RWPE1 (cell line): ENCODE measurements at places on chromosomes 13 and 19.

DNA sequence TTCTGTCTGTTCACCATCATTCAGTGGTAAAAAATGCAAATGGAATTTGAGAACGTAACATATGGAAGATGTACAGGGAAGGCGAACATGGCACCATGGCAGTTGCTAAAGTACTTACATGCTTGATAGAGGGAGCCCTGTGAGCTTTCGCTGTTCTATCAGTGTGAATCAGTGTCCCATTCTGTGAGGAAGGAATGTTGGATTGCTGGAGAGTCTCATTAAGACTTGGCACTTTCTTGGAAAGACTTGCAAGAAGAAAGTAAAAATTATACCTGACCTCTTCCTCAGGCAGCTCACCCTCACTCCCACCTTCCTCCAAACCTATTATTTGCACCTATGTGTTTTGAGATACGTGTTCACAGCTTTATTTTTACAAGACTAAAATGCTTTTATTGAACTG, 43.5 kb downstream of the FREM2 start:
- DNase-seq = no peak

GRCh38 chr13:109422161-109422560, 364.2 kb downstream of the IRS2 start:
- DNase-seq = no peak

DNA sequence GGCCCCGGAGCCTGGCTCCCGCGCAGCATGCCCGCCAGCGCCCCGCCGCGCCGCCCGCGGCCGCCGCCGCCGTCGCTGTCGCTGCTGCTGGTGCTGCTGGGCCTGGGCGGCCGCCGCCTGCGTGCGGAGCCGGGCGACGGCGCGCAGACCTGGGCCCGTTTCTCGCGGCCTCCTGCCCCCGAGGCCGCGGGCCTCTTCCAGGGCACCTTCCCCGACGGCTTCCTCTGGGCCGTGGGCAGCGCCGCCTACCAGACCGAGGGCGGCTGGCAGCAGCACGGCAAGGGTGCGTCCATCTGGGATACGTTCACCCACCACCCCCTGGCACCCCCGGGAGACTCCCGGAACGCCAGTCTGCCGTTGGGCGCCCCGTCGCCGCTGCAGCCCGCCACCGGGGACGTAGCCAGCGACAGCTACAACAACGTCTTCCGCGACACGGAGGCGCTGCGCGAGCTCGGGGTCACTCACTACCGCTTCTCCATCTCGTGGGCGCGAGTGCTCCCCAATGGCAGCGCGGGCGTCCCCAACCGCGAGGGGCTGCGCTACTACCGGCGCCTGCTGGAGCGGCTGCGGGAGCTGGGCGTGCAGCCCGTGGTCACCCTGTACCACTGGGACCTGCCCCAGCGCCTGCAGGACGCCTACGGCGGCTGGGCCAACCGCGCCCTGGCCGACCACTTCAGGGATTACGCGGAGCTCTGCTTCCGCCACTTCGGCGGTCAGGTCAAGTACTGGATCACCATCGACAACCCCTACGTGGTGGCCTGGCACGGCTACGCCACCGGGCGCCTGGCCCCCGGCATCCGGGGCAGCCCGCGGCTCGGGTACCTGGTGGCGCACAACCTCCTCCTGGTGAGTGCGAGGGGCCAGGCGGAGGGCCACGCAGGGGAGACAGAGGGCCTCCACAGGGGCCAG, at the start of gene KL:
KL (plus strand) TSS at position 10 of the 909 bp plus-strand sequence; CDS start at position 28, 18 bp downstream.
- no peak for DNase-seq

GRCh38 chr19:10876459-10877240, 5.3 kb downstream of the CARM1 start:
- DNase-seq = no peak

DNA sequence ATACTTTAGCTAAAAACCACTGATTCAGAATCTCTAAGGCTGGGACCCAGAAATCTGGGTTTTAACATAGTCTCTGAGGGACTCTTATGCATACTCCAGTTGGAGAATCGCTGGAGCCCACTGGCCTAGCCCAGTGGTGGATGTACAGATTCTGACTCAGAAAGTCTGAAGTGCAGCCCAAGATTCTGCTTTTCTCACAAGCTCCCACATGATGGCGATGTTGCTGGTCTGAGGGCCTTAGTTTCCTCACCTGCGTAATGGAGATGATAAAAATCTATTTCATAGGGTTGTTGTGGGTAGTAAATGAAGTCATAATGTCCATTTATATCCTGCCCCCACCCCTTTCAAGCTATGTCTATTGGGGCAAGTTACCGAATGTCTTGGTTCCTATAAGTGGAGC, 7.7 kb upstream of the CDADC1 start:
- DNase-seq = peak; percentile 23

DNA sequence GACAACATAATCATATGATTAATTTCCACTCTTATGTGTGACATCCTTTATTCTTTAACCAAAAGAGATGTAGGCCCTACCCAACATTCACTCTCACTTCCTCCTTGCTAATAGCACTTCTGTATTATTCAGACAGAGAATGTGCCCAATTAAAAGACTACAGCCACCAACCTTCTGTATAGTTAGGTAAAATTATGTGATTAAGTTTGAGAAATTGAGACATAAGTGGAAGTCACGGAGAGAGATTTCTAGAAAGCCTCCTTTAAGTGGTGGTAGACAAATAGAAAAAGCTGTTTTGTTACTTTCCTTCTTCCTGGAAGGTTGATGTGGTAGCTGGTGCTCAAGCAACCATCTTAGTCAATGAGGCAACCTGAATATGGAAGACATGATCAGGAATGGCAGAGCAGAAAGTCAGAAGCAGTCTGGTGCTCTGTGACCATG, 14.8 kb downstream of the EPSTI1 start:
- no peak for DNase-seq

DNA sequence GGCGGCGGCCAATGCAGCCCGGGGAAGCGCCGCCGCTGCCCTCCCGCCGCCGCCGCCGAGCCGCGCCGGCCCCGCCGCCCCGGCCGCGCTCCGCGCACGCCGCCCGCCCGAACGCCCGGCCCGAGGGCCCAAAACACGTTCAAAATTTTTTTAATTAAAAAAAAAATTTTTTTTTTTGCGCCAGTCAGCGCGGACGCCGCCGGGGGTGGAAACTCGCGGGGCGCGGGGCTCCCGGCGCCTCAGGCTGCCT, 468 bp downstream of the HMGB1 start:
- DNase-seq = no peak

DNA sequence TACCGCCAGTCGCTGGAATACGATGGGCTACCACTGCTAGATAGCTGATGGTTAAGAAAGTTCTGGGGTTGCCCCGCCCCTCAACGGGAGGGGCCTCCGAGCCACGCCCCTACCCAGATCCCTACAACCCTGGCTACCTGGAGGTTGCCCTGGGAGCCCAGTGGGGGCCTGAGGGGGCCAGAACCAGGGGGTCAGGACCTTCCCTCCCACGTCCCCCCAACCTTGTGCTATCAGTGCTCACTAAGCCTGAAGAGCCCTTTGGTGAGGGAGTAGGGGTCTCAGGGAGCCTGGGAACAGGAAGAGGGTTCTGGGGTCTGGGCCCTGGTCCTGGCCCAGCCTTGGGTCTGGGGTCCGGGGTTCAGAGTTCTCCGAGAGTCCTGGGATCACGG, 8.9 kb downstream of the OCEL1 start:
- peak; percentile 77 for DNase-seq

GRCh38 chr19:35869327-35870123, 1.2 kb downstream of the APLP1 start:
- DNase-seq = peak; percentile 74

GRCh38 chr19:54462047-54462654, 1.4 kb downstream of the LENG9 start:
- no peak for DNase-seq

GRCh38 chr19:8329996-8330395, 8.7 kb downstream of the RPS28 start:
- DNase-seq = no peak

DNA sequence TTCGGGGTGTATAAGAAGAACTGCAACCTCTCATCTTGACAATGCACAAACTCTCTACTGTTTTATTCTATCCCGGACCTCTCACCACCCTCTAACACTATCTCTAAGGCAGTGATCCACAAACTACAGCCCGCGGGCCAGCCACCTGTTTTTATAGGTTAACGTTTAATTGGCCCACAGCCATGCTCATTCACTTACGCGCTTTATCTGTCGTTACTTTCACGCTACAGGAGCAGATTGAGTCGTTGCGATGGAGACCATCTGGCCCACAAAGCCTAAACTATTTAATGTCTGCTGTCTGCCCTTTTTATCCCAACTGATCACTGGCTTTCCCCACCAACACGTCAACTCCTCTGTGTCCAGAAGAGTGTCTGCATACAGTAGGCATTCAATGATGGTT, 158.9 kb downstream of the CACNA1A start:
- DNase-seq = no peak

DNA sequence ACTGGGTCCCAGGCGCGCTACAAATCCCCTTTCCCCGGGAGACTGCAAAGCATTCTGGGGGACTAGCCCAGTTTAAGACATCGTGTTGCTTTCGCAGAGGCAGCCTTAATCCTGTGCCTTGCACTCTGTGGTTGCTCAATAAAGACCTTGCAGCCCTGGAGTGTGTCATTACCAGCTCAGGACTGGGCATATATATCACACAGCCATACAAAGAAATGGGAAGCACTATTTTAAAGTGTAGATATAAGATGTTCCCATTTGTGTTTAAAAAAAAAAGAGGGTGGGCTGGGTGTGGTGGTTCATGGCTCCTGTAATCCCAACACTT, 11.1 kb downstream of the NAPA start:
- DNase-seq = no peak

DNA sequence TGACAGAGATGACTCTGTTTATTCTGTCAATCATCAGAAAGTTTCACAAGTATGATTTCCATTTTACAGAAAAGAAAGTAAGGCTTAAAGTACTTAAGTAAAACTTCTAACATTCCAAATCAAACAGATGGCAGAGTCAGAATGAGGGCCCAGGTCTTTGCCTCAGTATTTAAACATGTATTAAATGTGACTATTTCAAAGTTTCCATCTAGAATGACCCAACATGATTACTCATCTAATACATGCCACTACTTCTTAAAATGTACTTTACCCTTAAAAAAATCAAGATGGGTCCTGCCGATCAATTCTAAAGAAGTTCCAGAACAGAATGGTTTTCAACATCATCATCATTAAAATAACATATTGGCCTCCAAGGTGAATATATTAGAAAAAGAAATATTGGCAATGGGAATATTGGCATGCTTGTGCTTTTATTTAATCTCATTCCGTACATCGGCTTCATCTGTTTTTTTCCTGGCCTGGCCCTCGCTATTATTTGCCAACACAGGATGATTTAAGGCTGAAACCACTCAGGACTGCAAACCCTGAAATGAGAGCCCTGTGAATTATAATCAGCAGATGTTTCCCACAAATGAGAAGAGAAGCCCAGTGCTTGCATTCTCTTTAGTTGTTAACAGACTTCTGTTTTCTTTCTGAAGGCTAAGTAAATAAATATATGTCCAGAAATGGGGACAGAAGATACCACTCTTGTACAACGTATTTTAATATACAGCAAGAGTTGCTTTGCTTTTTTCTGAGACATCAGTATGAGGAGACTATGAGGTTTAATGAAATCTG, 340.0 kb downstream of the DNAJC15 start:
- DNase-seq = no peak
